ENCODE measurements at places on chromosomes 12 and 14.

DNA sequence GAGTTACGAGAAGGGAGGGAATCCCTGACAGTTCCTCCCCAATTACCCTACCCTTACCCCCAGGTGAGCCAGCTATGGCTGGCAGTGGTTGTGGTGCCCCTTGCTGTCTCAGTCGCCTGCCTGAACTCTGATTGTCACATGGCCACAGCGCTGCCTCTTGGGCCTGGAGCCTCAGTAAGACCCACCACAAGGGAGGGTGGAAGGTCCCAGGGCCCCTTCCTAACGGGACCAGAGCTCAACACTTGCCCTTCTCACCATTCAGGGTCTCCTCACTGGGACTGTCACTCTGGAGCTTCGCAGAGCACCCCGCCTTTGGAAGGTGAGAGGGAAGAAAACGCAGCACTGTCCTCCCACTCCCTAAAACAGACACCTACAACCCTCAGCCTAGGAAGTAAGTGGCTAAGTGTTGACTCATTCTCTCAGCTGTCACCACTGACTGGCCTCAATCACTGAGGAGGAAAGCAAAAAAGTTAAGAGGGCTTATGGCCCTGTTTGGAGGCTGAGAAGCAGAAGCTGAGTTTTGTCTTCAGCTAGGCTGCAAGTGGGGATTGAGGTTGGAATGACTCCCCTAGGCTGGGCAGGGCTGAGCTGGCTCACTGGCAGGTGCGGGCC is 1.0 kb downstream of the TMEM253 start:
- DNase-seq, result no peak

DNA sequence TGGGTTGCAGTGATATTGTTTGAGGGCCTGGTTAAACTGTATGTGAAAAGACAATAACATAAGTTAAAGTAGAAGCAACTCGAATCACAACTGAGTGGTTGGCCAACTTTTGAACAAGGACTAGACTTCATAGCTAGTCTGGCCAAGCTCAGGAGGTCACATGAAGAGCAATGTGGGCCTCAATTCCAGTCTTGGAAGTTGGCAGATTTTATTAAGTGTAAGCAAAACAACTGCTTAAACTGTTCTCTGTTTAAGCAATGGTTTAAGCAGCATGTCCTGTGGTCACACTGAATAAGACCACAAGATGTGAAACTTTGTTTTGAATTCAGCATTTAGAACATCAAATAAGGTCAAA is 100.4 kb downstream of the TMTC3 start:
- no peak for DNase-seq

DNA sequence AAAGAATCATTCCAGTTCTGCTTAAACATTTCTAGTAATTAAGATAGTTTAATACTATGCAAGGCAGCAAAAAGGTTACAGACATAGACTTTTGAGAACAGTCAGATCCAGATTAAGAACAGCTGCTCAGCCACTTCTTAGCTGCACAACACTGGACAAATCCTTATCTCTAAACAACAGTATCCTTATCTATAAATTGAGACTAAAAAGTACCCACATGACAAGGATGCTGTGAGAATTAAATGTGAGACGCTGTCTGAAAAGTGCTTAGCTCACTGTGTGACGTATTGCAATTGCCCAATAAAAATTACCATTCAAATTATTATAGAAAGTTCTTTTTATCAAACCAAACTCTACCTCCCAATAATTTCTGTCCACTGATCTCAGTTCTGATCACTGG is 35.5 kb downstream of the BORCS5 start:
- no peak for DNase-seq

GRCh38 chr12:19490908-19491307 is 51.6 kb downstream of the AEBP2 start:
- no peak for DNase-seq

- DNase-seq, result no peak
Measured at GRCh38 chr12:8813572-8814357, 8.7 kb upstream of the A2ML1 start.

DNA sequence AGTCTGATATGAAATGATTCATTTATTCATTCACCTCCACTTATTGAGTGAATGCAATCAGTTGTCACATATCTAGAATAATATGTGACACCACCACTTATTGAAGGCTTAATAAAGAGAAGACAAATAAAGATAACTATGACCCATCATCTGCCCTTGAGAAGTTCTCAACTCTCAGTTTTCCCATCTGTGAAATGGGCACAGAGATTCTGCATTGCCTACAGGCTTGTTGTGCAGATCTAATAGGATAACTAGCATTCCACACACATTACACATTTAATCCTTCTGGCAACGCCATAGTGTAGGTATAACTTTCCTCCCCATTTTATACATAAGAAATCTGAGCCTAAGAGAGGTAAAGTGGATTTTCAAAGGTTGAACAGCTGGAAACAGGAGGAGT is 84.2 kb upstream of the FICD start:
- DNase-seq, result no peak

DNA sequence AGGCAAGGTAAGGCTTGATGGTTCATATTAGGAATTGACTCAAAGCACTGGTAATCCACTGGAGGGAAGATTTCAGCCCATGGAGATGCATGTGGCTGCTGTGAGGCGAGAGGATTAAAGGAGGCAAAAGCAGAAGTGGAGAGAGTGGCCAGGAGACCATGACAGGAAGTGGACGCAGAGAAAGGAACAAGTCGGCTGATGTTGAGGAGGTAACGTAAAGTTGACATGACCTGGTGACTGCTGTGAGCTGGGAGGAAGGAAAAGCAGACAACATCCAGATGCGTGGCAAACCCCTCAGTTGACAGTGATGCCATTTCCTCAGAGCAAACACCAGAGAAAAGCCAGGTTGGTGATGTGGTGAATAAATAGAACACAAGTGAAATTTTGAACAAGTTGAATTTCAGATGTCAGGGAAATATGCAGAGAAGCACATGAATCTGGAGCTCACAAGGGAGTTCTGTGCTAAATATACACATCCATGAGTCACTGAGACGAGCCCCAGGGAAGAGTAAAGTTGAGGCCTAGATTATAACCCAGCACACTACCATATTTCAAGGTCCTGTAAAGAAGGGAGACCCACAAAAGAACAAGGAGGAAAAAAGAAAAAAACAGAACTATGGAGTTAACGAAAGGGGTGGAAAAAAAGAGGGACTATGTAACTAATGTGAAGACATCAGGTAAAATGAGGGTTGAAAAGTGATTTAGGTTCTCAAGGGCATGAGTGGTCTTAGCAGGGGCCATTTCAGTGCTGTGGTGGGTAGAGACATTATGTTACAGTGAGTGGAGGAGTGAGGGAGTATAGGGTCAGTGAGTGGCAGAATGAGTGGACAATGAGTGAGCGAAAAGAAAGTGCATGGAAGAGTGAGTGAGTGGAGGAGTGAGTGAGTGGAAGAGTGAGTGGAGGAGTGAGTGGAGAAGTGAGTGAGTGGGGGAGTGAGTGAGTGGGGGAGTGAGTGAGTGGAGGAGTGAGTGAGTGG is 61.6 kb upstream of the GZMB start:
- peak; percentile 66 for DNase-seq

DNA sequence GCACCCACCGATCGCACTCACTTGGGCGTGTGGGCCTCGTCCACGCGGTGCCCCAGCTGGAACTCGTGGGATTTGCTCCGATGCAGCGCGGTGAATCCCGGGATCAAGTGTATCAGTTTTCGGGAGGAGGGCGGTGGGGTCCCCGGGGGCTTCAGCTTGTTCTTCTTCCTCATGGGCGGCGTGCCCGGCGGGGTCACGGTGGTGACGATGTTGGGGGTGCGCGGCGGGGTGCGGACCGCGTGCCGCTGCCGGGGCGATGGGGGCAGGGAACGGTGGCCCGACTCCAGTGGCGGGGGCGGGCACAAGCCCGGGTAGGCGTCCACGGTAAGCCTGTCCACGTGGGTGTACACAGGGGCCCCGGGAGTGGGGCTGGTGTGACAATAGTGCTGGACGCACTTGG is 207.8 kb downstream of the KSR2 start:
- no peak for DNase-seq

DNA sequence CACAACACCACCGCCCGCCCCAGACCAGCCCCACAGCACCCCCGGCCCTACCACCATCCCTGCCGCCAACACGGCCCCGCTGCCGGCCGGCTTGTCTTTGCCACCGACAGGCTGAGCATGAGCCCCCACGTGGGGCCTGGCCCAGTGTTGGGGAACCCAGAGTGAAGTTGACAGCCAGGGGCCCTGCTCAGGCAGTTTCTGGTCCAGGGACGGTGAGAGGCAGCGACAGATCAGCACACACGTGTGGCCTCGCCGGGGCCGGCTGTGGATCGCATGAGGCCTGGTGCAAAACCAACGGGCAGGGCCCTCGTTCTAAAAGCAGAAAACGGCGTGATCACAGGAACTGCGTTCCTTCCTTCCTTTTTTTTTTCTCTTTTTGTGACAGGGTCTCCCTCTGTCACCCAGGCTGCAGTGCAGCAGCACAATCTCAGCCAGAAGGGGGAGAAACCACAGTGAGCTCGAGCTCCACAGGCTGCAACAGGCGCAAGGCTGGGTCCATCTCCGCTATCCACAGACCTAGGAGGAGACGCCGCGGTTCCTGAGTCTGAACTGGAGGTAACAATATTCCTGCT is 50.5 kb upstream of the FBRSL1 start:
- no peak for DNase-seq

DNA sequence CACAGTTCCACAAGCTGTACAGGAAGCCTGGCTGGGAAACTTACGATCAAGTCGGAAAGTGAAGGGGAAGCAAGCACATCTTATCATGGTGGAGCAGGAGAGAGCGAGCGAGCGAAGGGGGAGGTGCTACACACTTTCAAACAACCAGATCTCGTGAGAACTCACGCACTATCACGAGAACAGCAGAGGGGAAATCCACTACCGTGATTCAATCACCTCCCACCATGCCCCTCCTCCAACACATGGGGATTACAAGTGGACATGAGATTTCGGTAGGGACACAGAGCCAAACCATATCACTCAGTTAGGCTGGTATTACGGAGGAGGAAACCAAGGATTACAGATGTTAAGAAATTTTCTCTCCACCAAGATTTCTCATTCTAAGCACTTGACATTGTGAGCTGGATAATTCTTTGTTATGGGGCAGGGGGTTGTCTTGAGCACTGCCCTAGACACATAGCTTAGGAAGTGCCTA is 262.0 kb upstream of the G2E3 start:
- DNase-seq, result no peak

GRCh38 chr12:132176920-132177551 is 32.8 kb downstream of the NOC4L start:
- DNase-seq, result no peak

GRCh38 chr14:95313707-95314106 is 6.0 kb downstream of the CLMN start:
- DNase-seq, result no peak

DNA sequence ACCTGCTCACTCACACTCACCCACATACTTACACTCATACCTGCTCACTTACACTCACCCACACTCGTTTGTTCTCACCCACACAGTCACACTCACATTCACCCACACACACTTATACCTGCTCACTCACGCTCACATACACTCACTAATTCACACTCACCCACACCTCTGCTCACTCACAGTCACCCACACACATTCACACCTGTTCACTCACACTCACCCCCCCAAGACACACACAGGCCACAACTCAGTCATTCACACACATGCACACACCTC is 436.2 kb downstream of the BCL11B start:
- DNase-seq, result no peak

- DNase-seq, result no peak
Measured at GRCh38 chr12:105168006-105168405, 60.5 kb downstream of the WASHC4 start.

DNA sequence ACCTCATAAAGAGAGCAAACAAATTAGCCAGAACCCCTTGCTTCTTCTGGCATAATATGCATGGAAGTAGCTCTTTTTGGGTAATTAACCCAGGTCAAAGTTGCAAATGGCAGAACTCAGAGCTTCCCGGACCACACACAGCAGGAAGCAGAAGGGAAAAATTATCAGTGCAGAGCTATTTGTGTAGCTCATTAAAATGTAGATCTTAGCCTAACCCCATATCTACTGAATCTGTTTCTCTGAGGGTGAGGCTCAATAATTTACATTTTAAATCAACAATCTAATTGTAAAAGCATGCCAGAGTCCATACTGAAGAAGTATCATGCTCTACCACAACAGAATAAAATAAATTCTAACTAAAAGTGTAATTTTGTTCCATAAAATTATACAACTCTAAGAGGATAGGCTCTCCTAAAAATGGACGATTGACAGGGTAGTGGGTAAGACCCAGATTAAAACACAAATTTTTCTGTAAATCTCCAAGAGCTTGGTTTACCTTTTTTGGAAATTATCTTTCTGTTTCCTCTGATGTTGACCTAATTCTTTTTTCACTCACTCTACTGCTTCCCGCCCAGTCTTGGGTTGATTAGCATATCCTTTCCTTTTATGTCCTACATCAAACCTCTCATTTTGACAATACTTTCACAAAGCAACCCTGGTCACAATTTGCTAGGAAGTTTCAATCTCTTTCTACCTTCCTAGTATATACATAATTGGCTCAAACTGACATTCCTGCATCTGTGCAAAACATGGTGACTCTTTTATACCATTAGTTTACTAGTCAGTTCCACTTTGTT is 213.3 kb upstream of the SLC16A7 start:
- DNase-seq, result no peak

DNA sequence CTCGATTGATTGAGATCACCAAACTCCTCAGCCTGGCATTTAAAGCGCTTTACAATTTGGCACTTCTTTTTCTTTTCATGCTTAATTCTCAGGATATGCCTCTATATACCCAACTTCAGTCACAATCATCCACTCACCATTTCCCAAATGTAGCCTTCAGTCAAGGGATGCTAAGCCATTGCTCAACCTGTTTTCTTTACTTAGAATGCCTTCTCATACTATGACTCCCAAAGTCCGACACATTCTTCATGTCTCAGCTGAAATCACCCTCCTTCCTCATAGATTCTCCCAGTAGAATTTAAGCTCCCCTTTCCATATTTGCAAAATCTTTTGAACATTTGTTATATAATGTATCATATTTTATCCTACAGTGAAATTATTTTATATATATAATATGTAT is 467.0 kb downstream of the LRIG3 start:
- DNase-seq, result no peak

GRCh38 chr12:57370696-57371095 is 60.1 kb downstream of the R3HDM2 start:
- no peak for DNase-seq

DNA sequence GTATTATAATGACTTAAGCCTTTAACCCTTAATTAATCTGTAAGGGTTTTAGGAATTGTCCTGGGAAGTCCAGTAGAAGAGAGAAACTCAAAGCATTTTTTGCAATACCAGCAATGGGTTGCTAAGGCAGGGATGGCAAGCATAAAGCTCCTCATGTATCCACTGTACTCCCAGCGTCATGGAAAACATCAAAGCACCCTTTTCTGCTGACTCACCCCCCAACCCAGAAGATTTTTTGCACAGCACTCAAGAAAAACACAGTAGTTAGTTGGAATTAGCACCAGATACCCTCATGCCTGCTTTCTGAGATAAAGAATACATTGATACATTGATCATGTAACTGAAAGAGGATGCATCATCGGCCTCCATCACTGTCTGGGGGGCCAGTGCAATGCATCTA is 199.1 kb upstream of the CNOT2 start:
- no peak for DNase-seq

DNA sequence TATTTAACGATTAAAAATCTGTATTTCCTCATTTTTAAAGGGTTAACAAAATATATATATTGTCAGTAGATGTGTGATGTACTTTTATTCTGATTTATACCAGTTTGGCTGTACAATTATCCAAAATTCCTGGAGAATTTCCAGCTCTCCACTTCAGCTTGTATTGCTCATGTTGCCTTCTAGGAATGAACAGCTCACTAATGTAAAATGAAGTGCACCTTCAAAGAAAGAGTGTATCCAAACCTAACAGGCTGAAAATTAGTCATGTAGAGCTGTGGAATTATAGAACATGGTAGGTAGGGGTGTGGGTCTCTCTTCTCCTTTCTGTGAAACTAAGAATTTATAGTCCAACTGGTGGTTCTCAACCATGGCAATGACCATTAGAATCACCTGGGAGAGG is 362.0 kb downstream of the ETNK1 start:
- DNase-seq, result no peak

All from GM12878 (cell line).